ENCODE measurements at places on chromosomes 7 and 10.

- DNase-seq = no peak
Measured at GRCh38 chr7:45642044-45642443, 67.9 kb downstream of the ADCY1 start.

- no peak for DNase-seq
Measured at GRCh38 chr7:132687016-132687415, 110.7 kb upstream of the PLXNA4 start.

- DNase-seq = no peak
Measured at GRCh38 chr7:40541336-40541735, 406.5 kb downstream of the SUGCT start.

DNA sequence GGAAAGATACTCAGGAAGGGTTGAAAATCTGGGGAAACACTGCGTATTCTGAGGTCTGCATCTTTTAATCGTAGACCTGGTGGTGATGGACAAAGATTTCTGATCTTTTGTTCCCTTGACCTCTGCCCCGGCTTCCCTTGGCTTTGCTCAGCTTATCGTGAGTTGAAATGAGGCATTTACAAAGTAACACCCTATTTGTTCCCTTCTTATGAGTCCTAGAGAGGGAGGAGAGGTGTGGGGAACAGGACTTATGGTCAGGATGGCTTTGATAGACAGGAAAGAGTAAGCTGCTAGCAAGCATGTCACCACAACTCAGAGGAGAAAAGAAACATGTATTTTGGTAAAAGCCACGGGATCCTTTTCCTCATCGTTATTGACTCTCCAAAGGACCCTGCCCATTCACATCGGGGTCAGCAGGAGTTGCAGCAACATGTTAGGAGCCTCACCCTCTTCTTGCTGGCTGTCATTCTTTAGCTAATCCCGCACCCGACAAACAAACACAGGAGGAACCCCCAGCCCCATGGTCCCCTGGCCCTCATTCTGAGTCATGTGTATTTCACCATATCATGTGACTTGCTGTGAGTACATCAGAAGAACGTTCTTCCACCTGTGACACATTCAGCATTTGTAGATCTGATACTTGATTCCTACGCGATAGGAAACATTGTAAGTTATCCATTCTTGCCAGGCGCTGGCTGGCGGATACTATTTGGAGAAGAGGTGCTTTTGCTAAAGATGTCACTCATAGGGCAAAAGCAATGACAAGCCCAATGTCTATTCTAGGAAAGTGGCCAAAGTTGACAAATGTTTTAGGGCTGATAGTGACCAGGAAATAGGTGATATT is 170.1 kb downstream of the RTKN2 start:
- no peak for DNase-seq

DNA sequence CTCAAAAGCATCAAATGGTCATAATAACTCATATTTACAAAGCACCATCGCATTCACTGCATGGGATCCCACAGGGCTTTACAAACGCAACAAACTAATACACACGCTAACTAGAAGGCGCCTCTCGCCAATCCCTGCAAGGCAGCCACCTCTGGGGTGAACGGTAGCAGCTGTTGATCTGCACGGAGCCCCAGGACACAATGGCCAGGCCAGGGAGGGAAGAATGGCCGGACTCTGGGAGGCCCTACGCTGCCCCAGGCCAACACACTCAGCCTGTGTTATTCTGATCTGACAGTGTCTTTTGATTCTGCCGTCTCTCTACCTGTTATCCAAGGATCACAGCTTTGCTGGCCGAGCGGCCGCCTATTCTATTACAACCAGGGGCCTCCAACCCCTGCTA is 41.8 kb downstream of the HABP2 start:
- no peak for DNase-seq

- DNase-seq = no peak
Measured at GRCh38 chr7:11615174-11615573, 216.8 kb downstream of the THSD7A start.

GRCh38 chr7:108236681-108237415 is 106.7 kb upstream of the LAMB4 start:
- no peak for DNase-seq

- no peak for DNase-seq
Measured at GRCh38 chr10:114801411-114801813, 20.2 kb upstream of the FHIP2A start.

- no peak for DNase-seq
Measured at GRCh38 chr7:17099083-17099973, 199.1 kb upstream of the AHR start.

GRCh38 chr7:80772347-80772993 is 134.0 kb downstream of the CD36 start:
- DNase-seq = no peak

- no peak for DNase-seq
Measured at GRCh38 chr10:13165177-13165576, 3.8 kb downstream of the MCM10 start.

DNA sequence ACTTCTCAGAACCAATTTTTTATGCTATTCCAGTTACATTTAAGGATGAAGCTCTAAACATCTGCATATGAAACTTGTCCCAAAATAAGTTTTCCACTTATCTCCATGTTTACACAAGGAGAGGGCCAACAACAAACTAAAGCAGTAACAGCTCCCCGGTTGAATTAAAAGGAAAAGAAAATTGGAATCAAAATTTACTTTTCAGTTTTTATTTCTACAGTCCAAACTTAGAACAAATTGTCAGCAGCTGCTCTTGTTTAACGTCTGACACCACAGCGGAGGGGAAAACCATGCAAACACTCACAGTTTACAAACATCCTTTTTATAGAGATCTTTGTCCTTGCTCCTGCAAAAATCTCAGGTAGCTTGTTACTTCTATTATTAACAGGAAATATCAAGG is 101.3 kb downstream of the COL28A1 start:
- no peak for DNase-seq

- DNase-seq = no peak
Measured at GRCh38 chr7:26583094-26583648, 281.2 kb downstream of the SKAP2 start.

DNA sequence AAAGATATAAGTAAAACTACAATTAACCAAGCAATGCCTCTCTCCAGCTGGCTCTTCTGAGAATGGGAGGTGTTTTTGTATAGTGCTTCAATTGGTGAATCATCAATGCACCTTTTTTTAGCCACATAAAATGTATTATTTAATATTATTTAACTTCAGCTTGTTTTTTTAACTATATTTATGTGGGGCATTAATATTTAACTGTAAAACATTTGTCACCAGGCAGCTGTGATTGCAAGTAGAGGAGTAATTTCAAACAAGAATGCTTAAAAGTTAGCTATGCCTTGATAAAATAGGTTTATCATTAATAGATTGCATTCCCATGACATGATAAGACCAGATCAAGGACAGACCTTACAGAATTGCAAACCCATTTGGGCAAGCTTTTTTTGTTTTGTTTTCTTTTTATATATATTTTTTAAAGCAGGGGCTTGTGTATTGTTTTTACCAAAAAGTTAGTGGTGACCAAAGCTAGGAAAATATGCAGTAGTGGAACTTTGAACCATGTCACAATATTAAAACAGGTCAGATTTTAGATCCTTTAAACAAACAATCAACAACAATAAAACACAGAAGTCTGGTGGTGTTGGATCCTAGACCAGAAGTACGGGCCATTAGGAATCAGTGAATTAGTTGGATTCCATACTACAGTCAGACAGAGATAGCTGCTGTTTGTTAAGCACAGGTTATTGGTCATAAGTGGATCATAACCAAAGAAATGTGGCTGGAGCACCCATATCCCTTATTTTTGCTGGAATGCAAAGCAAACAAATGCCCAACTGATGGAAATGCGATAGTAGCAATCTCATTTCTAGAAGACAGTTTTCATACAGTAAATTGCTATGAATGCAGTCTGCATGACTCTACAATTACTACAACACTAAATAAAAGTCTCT is 2.9 kb downstream of the CAV2 start:
- DNase-seq = no peak

GRCh38 chr7:4132221-4132620 is 549.9 kb upstream of the FOXK1 start:
- no peak for DNase-seq

GRCh38 chr10:60042262-60042661 is 135.9 kb upstream of the CCDC6 start:
- DNase-seq = no peak

GRCh38 chr7:144821067-144821466 is 14.8 kb downstream of the TPK1 start:
- no peak for DNase-seq

- DNase-seq = no peak
Measured at GRCh38 chr7:143415742-143416397, 7.2 kb upstream of the EPHA1 start.
